Astrocyte of the cerebellum (primary cell): ENCODE measurements at places on chromosomes 2 and 18.
A peak's percentile ranks its signal among the peaks of the same experiment; 100 is the strongest.

DNA sequence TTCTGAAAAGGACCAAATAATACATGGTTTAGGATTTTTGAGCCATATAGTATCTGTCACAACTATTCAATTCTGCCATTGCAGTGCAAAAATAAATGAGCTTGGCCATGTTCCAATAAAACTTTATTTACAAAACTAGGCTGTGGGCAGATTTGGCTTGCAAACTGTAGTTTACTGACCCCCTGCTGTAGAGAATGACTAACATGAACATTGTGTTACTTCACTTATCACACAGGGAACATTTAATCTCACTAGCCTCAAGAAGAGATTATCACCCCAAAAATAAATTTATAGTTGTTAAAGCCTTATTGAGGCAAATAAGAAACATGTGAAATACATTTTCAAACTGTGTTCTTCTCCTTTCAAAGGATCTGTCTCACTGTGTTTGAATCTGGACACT is 766.2 kb downstream of the MBD2 start:
- peak; percentile 6 for DNase-seq

- no peak for DNase-seq
Observed at GRCh38 chr2:135586148-135586547, 54.9 kb downstream of the R3HDM1 start.

GRCh38 chr2:81250270-81250669 is 945.7 kb upstream of the LRRTM1 start:
- DNase-seq = no peak

- no peak for DNase-seq
Observed at GRCh38 chr18:56576826-56577573, 61.4 kb downstream of the TXNL1 start.

DNA sequence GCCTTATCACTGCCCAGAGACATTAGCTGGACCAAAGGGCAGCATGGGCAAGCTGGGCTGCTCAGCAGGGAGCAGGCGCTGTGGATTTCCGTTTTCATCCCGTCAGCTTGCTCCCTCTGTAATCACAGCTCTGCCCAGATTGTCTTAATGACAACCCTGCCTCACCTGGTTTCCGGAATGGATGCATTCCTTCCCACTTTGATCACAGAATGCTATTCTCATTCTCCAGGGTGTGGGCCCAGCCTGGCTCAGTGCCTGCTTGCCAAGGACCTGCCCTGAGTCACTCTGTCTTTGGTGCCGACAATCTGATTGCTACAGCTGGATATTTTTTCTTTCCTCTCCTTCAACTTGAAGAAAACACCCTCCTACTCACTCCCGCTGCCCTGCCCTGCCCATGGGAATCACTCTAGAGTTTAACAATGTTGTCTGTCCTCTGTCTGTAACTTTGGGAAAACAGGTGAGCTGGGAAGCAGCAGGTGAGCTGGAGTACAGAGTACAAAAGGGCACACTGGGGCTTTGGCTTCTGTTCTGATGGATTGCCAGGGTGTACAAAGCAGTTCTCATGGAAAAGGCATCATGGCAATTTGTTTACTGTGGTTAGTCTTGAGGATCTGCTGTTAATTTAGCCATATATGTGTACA is 27.2 kb upstream of the FAM136A start:
- DNase-seq = no peak

DNA sequence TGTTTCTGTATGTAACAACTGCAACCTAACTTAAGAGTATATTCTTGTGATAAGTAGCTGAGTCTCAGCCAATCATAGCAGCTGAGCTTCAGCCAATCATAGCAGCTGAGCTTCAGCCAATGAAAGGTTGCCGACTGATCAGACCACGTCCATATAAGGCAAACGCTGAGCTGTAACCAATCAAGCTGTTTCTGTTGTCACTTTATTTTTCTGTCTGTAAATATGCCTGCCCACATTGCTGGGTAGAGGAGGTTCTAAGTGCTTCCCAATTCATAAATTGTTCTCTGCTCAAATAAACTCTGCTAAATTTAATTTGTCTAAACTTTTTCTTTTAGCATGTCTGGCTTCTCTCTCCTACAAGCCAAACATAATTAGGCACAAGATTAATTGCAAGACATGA is 231.5 kb upstream of the TCF4 start:
- no peak for DNase-seq

DNA sequence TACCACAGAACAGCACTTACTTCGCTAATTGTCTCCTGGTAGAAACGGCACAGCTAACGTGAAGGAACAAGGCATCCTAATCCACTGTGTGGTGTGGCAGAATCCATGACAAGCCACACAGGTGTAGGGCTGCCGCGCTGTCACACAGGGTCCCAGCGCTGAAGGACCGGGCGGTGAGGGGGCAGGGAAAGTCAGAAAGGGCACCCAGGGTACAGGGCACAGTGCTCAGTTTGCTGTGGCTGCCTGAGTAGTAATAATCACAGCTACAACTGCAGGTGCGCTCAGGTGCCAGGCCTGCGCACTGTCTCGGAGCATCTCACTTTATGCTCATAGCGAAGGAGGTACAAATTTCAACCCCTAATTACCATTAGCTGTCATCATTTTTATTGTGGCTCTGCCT is 55.2 kb upstream of the CAB39 start:
- no peak for DNase-seq

GRCh38 chr18:48632676-48633257 is 93.9 kb downstream of the CTIF start:
- DNase-seq = no peak

- no peak for DNase-seq
Observed at GRCh38 chr2:181430406-181431118, 26.6 kb upstream of the ITGA4 start.

- DNase-seq = no peak
Observed at GRCh38 chr2:153136216-153136615, 342.3 kb downstream of the RPRM start.

DNA sequence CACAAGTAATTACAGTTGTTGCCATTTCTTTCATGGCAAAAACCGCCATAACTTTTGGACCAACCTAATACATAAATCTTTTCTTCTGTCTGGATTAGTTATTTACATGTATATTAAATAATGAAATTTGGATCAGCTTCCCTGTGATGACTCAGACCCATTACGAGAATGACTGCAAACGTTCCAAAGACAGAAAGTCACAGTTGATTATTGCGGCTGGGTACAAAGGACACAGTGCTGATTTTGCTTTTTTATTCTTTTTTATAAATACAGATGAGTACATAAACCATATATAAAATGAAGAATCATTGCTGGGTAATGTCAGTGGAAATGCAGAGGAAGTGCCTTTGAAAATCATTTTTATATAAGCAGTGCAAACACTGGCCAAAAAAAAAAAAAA is 126.2 kb downstream of the TWIST2 start:
- DNase-seq = no peak

- no peak for DNase-seq
Observed at GRCh38 chr18:1413323-1413675, 508.6 kb downstream of the ADCYAP1 start.

DNA sequence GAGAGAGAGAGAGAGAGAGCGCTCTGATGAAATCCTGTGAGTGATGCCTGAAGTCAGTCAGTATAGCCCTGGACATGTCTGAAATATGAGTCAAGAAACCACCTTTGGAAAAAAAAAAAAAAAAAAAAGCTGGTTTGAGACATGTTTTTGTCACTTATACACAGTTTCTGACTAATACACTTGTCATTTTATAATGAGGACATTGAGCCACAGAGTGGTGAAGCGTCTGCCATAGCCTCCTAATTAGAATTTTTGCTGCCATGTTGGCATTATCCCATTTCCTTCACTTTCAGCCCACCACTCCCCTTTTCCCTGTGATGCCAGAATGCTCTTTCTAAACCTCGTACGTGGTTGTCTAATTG is 15.7 kb upstream of the MYO3B start:
- no peak for DNase-seq

DNA sequence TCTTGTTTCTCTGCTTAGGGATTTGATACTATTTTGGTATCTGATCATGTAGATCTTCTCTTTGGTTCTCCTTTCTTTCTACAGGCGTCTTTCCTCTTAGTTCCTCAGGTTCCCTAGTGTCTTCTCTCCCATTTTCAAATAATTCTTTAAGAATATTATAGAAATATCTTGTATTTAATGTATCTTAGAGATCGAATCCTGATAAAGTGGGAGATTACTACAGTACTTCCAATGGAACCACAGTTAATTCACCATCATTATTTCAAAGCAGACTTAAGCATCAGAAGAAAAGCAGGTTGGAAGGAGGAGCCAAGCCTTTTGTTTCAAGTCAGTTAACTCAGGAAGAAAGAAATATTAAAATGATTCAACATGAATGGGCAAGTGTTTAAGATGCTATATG is 1.1 kb upstream of the CHN1 start:
- no peak for DNase-seq

DNA sequence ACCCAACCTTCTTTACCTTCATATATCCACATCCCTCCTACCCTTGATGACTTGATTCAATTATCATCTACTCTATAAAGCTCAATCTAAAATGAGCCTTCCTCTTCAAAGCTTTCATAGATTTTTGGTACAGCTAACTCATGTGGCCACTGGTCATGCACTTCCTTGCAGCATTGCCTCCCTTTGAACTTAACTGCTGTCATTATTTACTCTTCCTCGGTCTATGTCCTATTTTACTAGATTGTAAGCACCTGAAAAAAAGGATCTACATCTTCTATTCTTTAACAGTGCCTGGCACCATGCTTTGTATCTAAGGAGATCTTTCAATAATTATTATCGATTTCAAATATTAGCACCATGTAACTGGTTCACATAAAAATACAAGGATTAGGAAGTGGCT is 30.6 kb downstream of the MDH1 start:
- no peak for DNase-seq

GRCh38 chr2:161546635-161547034 is 77.6 kb upstream of the SLC4A10 start:
- DNase-seq = no peak

DNA sequence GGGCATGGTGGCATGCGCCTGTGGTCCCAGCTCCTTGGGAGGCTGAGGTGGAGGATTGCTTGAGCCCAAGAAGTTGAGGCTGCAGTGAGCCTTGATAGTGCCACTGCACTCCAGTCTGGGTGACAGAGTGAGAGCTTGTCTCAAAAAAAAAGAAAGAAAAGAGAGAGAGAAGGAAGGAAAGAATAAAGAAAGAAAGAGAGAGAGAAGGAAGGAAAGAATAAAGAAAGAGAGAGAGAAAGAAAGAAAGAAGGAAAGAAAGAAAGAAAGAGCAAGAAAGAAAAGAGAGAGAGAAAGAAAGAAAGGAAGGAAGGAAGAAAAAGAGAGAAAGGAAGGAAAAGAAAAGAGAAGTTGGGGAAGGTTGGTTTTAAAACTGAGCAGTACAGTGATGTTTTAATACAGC is 49.0 kb upstream of the ACSL3 start:
- DNase-seq = no peak

GRCh38 chr2:48812416-48812815 is 56.9 kb upstream of the LHCGR start:
- DNase-seq = no peak

DNA sequence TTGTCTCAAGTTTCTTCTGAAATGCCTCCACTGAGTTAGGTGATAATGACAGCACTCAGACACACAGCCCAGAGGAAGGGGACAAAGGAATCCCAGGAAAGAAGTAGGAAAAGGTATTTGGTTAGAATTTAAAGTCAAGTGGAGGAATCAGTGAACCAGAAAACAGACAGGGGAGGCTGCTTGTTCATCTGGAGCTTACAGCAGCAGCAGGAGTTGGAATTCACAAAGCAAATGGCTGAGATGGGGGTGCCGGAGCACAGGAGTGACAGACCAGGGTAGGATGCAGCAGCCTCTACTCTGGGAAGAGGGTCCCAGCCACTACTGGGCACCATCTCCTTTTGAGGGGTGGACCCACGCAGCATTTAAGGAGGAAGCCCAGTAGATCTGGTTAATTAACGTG is 104.8 kb downstream of the ST6GAL2 start:
- DNase-seq = no peak

- DNase-seq = no peak
Observed at GRCh38 chr2:72915320-72915906, 1.9 kb upstream of the EMX1 start.

DNA sequence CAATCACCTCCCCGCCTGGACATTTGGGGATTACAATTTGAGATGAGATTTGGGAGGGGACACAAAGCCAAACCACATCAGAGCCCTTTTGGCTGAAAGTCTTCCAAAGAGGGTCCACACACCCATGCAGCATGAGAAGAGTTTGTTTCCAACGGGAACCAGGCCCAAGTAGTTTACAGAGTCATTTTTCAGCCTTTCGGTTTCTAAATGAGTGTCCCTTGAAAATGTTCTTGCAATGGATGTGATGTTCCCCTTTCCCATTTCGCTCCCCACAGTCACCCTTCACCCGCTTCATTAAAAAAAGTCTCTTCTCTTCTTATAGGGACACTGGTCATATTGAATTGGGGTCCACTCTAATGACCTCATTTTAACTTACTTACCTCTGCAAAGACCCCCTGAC is 157.4 kb downstream of the ARL4C start:
- DNase-seq = no peak

DNA sequence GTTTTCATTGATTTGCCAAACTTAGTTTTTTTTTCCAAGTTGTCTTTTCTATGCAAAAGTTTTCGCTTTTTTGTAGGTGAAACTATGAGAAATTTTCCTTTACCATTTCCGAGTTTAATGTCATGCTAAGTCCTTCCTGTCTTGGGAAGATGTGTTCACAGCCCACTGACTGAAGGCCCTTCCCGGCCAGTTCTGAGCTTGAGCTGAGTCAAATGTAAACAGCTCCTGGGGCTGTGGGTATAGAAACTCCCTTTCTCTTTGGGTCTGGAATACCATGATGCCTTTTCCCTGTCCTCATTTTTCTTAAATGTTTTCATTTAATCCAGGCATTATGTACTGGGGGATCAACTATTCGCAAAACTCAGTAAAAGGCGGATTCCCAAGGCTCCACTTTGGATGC is 69.8 kb upstream of the IL1R1 start:
- no peak for DNase-seq

GRCh38 chr2:175999283-175999819 is 2.7 kb downstream of the LNPK start:
- DNase-seq = no peak

GRCh38 chr2:25692143-25692542 is 18.8 kb upstream of the DTNB start:
- DNase-seq = no peak

- DNase-seq = no peak
Observed at GRCh38 chr2:236551471-236552211, 18.0 kb upstream of the ACKR3 start.

- DNase-seq = no peak
Observed at GRCh38 chr2:229686122-229686919, 28.0 kb downstream of the DNER start.

- DNase-seq = no peak
Observed at GRCh38 chr2:217231212-217231611, 371.3 kb upstream of the TNP1 start.

DNA sequence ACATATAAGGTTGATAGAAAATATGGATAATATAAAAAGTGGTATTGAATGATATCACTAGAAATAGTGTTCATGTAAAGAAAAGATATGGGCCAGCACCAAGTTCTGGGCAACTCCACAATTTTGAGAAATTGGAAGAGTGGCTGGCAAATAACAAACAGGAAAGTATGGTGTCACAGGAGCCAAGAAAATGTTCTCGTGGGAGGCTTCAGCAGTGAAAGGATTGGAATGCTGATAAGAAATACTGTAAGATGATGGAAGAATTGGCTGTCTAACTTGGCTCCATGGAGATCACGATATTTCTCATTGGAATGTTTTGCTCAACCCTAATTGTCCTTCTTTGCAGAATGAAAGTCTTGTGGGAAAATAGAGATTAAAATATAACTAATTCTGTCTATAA is 856.8 kb downstream of the DPP10 start:
- DNase-seq = no peak
